NCI-H446 (cell line): ENCODE measurements at places on chromosomes 1 and 21.

DNA sequence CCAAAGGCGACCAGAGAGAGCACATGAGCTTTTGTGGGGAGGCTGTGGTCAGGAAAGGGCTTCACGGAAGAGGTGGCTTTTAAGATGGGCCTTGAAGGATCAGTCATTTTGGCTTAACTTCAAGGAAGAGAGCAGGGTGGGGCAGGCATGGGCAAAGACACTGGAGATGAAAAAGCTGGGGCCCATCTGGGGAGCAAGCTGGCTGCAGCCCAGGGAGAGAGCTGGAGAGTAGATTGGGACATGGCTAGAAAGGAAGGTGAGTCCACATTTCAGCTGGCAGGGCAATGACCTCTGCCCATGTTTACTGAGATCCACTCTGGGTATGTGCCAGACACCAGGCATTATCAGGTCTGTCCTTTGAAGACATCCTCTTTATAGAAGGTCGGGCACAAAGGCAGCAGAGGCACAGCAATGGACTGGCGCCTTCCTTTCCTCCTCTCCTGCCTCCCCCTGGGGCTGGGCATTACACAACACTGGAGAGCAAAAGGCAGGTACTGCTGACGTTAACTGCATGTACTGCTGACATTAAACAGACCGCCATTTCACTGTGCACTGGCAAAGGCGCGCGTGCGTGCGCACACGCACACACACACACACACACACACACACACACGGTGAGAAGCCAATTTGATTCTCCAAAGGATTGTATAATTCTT lies 2.2 kb upstream of the UBXN10 start:
- no peak for DNase-seq

- no peak for DNase-seq
Measured at GRCh38 chr1:202658769-202659168, 51.5 kb downstream of the SYT2 start.

GRCh38 chr1:172704001-172704400 lies 45.1 kb downstream of the FASLG start:
- DNase-seq, result no peak

DNA sequence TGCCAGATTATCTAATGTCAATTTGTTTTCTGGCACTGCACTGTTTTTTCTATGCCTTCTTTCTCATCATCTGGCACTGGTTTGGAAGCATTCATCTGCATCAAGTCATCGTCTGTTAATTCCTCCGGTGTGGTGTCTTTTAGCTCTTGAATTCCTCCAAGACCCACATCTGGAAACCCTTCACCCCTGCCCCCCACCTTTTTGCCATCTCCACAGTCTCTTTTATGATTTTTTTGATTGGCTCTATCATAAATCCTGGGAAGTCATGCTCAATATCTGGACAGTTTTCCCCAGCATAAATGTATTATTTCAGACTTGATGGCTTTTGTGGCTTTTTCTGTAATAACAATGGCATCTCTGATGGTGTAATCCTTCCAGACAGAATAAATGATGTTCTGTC lies 10.4 kb upstream of the KCNK1 start:
- DNase-seq, result peak; percentile 43

DNA sequence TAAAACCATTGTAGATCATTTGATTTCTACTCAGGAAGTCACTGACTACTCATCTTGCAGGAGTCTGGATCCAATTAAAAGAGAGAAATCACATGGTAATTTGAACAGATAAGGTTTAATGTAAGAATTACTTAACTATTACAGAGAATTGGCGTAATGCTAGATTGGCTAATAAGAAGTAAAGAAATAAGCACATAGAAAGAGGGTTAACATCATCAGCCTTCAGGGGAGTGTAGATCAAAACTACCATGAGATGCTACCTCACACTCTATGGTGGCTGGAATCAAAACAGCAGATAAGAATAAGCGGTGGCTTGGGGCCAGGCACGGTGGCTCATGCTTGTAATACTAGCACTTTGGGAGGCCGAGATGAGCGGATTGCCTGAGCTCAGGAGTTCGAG lies 11.7 kb downstream of the ST3GAL3 start:
- DNase-seq, result no peak

- no peak for DNase-seq
Measured at GRCh38 chr1:113998361-113998760, 19.1 kb downstream of the OLFML3 start.

- peak; percentile 54 for DNase-seq
Measured at GRCh38 chr21:37915941-37916309, 332 bp downstream of the KCNJ6 start.

DNA sequence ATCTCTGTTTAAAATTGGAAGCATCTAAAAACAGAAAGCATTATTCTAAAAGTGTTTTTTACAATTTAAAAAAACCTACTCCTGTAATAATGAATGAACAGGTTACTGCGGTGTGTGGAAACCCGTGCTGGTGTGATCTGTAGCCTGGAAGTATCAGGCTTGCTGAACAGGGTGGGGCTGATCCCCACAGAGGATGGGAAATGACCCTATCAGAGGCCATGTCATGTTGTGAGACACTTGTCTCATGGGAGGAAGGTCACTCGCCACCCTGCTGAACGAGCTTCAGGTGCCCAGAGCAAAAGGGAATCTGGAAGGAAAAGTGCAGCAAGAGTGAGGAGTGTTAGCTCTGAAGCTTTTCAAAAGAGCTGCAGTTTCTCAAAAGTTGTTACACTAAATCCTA lies 320.7 kb downstream of the RRAGC start:
- no peak for DNase-seq

GRCh38 chr1:32859915-32860314 lies 10.8 kb downstream of the FNDC5 start:
- DNase-seq, result no peak

GRCh38 chr1:87329526-87330056 lies 911 bp downstream of the LMO4 start:
- peak; percentile 45 for DNase-seq

GRCh38 chr1:67803380-67804279 lies 29.6 kb downstream of the GNG12 start:
- no peak for DNase-seq

- no peak for DNase-seq
Measured at GRCh38 chr1:105636052-105636451, 1420.4 kb upstream of the PRMT6 start.

DNA sequence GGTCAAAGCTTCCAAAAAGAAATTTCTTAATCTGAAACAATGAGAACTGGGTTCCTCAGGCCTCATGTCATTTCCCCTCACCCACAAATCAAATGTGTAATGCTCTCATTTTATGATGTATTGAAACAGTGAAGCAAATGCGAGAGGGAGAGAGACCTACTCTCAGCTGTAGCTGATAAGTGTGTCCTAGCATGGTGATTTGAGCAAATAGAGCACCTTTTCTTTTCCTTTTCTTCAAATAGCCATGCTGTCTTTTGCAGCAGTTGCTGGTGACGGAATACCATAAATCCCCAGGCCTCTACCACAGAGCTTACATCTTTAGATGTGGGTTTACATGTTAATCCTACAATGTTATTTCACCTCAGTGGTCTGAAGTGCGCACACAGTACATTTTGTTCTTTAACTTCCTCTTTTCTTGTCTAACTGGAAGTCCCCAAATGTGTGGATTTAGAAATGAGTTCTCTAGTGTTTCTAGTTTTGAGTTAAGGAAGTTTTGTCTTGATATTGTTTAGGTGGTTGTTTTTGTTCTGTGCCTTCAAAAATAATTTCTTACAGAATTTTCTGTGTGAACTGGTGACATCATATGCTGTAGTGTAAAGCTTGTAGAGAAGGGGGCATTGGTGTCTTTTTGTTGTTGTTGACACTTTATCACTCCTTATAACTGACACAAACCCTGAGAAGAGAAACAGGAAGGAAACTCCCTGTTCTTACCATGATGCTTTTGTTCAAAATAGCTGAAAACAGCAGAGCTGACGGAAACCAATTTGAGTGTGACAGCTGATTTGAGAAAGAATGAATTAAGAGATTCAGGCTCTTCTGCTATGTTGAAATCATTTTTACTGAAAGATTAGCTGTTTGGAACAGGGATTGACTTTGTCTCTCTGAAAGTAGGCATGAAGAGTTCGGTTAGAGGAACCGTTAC lies 12.2 kb downstream of the SMAP2 start:
- no peak for DNase-seq

- no peak for DNase-seq
Measured at GRCh38 chr1:99598738-99599411, 47.0 kb upstream of the PALMD start.

DNA sequence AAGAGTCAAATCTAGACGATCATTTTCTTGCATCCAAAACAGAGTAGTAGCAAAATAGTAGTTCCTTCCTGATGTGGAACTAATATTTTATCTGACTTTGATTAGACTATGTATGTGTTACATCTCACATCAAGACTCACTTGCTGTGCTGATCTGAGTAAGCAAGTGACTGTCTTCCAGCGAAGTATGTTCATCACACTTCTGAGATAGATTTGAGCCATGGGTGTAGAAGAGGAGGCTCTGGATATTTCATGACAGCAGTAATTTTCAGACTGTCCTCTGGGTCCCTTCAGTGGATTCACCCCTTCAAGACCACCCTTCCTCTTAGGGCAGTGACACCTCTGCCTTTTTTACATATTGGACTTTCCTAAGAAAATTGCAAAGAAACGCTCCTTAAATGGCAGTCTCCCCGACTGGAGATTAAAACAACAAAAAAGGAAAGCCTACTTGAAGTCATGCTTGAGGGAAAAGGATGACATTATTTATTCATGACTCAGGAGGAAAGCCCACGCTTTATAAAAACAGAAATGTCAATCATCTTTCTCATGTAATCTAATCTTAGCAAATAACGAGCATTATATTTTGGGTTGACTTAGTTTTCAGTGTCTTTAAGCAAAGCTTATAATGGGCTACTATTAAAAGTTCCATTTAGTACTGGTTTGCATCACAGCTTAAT lies 22.8 kb downstream of the ATP1B1 start:
- no peak for DNase-seq

DNA sequence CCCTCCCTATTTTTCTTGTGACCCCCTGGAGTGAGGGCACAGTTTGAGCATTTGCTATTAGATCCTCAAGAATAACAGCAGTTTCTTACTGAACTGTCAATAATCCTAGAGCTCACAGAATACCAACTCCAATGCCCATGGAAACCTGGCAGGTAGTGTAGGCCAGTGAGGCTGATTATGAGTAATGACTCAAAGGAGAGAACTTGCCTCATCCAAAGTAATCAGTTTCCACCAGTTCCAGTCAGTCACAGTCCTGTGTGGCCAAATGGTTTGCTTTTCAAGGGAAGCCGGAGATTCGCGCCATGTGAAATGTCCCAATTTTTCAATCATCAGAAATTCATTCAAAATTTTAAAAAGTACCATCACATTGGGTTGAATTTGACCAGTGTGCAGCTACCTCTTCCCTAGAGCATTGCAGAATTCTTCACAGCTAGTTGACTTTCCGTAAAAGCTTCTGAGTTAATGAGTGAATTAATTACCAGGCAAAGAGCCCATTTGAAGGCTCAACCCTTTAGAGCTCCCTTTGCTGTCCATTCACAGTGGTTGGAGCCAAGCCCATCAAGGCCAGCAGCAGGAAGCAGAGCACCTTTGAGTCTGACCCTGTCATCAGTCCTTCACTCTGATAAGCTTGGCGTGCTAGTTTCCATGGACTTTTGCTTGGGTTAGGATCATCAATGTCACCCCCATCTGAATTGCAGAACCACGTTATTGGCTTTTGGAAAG lies 170.3 kb downstream of the KAZN start:
- no peak for DNase-seq

- no peak for DNase-seq
Measured at GRCh38 chr1:11067716-11068599, 8.1 kb upstream of the SRM start.

DNA sequence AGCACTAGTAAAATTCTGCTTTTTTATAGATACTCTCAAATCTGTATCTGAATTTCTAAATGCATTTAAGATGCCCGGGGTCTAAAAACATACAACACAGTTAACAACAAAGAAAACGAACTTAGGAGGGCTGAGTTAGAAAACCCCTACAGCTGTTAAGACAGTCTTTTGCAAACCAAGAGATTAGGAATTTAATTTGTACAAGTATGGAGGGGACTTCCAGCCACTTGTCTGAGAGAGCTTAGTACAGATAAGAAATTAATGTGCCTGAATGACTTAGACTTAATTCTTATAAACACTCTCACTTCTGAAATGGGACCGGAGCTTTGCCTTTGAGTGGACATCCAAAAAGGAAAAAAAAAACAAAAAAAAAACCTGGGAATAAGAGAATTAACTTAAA lies 61.6 kb downstream of the SMYD3 start:
- DNase-seq, result no peak

GRCh38 chr21:14900611-14901010 lies 164.2 kb downstream of the NRIP1 start:
- DNase-seq, result no peak

DNA sequence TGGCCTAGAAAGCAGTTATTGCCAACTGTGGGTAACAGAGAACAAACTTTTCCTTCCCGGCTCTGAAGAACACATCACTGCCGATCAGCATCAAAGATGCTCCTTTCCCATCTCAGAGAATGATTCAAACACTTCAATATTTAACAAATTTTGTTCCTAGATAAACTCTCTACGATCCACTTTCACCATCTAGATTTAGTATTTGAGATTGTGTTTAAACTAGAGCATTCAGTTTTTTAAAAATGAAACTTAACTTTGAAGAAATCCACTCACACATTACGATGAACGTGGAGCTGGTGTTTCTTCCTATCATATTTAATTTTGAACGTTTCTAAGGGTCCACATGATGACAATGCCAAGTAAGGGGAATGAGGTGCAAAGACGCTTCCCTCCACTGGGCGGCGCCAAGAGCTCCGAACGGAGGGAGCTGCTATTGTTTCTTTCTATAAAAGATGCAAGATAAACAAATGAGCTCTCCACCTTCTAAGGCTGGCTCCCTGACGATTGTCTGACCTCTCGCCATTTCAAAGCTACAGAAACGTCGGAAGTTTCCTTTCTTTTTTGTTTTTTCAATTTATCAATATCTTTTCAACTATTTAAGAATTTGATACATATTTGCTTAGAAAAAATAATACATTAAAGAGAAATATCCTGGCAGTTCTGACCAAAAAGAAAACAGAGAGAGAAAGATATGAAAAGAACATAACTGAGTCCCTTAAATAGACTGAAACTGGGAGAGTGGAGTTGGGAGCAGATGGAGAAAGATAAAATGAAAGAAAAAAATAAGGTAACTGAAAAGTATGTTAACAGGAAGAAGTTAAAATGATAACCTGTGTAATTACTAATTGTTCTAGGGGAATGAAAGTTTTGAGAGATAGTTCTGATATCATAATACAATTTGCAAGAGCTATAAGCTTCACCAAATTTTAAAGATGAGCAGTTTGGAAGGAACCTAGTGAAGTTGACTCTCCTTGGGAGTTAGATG lies 4.4 kb upstream of the BARHL2 start:
- DNase-seq, result peak; percentile 91

DNA sequence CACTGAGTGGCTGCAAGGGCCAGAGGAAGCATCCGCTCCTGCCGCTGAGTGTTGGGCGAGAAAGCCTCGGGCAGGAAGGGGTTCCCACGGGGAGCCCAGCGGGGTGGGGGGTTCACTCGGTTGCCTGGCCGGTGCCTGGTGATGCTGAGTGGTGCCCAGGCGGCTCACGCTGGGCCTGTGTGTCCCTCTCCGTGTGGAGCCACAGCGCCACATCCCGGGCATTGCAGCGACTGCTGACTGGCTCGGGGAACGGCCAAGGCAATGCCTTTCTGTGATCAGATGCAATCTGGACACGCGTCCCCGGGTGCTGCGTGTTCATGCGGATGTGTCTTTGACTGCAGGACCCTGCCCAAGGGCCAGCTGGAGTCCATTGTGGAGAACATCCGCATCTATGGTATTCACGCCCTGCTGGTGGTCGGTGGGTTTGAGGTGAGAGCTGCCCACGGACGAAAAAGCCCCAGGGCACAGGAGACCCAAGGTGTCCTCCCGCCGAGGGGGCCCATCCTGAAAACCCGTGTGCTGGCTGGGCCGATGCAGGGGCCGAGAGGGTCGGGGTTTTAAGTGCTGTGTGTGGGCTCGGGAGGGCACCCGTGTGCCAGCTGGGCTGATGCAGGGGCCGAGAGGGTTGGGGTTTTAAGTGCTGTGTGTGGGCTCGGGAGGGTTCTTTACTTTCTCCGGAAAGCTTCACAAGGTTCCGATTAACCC lies 16.4 kb downstream of the CFAP410 start:
- DNase-seq, result no peak
